ENCODE measurements at places on chromosomes 7 and 10.
A peak's percentile ranks its signal among the peaks of the same experiment; 100 is the strongest.

GRCh38 chr10:31515116-31515515 lies 196.1 kb downstream of the ZEB1 start:
- no peak for DNase-seq

DNA sequence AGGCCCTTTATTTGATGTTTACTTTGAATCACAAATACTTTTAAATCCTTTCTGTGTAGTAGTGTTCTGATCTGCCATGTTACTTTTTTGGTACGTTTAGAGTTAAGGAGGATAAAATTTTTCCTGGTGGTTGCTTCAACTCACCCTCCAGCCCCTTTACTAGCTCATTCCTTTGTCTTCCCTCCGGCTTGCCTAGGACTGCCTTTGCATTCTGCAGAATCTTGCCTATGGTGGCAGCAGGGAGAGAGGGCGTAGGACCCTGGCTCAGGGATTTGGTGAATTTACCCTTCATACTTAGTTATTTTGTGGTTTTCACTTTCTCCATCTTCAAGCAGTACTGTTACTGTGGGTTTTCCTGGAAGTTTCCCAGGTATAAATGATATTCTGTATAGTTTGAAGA lies 833.5 kb downstream of the XPNPEP1 start:
- no peak for DNase-seq

DNA sequence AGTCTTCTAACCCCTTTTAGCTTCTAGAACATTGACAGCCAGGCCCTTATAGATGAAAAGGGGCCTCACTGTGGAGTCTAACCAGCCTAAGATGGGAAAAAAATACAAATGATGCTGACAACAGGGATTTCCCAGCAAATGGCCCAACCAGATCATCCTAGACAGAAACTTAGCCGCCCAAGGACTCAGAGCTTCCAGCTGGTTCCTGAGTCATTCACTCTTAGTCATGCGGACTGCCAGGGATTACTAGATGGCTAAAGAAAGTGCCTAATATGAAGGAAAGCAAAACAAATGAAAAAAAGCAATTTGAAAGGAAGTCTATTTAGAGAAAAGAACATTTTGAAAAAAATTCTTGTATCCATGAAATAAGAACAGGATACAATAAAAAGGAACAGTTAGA lies 23.7 kb downstream of the TSPAN14 start:
- DNase-seq, result no peak

DNA sequence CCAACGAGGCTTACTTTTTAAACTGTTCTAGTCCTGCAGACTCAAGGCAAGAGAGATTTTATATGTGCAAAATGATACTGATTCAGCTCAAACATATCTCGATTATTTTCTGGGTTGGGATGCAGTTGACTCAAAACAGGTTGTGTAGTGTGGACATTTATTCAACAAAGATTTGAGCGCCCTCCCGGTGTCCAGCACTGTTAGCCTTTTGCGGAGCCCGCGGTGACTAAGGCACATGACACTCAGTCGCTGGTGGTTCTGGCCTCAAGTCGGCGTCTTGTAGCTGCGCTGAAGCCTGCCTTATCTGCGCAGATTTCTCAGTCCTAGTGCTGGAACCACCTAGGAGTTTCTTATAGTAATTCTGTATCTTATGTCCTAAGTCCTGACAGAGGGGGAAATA lies 938 bp upstream of the CADPS2 start:
- no peak for DNase-seq

DNA sequence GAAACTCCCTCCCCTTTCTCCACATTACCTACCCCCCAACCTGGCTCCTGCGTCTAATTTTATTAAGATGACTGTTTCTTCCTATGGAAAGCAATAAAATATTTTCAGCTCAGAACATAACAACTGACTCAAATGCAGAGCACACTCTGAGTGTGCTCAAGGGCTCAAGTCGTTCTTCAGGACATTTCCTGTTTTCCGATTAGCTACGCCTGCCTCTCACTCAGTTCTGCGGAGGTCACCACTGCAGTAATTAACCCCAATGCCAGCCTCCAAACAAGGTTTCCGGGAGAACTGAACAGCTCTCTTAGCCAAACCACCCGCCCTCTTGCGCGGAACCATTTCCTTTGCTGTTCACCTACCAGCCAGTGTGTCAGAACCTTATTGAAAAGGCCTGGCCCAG lies 19.3 kb downstream of the MYOF start:
- DNase-seq, result peak; percentile 50

DNA sequence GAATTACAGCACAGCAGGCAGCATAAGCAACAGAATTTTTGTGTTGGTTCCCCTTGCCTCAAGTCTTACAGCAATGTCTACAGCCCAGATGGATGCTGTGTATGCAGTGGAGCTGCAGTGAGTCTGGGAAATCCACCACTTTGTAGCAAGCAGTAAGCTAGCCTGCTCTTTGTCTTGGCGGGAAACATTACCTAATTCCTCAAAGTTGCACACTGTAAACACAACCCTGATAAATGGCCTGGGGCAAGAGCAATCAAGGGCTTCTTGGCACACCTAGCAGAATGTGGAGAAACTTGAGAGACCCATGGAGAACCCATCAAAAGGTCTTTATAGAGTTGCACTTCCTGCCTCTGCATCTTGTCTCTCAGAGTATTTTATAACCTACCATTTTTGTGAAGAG lies 102.0 kb upstream of the FOXP2 start:
- DNase-seq, result no peak

DNA sequence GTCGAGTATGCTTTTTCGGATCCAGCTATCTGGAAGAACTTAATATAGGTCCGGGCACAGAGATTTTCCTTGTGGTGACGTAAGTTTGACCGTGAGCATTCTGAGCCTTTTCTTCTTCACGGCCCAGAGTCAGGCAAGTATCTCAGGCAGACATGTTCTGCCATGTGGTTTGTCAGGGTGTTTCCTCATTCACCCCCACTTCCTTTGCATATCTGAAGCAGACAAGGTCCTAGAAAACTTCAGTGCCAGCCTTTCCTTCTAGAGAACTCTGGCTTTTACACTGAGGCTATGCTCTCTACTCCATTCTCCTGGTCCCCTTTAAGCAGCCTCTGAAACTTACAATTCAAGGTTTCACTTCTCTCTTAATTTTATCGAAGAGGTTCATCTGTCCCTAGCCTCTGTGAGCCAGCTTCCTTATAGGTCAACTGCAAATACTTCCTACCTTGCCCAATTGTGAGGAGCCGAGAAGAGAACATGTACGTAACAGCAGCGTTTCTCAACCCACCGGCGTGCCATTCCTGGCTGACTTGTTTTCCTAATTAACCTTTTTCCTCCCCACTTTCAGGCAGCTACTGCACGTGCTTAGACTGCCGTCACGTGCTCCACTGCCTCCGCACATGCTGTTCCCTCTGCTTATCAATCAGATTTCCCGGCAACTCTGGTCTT lies 47.3 kb downstream of the CDCA7L start:
- DNase-seq, result no peak

DNA sequence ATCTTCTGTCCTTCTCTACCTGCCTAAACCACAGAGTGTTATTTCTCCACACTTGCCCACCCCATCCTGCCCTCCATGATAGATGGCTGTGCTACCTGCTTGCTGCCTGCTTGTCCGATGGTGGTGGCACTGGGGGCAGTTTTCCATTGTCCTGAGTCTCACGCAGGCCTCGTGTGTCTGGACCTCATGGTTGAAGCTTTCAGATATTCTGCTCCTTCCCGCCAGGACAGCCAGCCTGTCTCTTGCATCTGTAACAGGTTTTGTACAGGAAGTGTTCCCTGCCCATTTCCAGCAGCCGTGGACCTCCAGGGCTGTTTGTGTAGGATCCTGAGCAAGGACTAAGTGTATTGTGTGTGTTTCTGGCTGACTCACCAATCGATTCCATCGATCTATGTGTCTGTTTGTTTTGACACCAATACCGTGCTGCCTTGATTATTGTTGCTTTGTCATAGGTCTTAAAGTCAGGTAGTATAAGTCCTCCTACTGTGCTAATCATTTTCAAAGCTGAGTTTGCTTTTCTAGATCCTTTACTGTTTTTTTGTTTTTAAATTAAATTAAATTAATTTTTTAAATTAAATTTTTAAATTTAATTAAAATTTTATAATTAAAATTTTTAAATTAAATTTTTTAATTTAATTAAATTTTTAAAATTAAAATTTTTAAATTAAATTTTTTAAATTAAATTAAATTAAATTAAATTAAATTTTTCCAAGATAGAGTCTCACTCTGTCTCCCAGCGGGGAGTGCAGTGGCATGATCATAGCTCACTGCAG lies 8.5 kb downstream of the IL15RA start:
- DNase-seq, result no peak

DNA sequence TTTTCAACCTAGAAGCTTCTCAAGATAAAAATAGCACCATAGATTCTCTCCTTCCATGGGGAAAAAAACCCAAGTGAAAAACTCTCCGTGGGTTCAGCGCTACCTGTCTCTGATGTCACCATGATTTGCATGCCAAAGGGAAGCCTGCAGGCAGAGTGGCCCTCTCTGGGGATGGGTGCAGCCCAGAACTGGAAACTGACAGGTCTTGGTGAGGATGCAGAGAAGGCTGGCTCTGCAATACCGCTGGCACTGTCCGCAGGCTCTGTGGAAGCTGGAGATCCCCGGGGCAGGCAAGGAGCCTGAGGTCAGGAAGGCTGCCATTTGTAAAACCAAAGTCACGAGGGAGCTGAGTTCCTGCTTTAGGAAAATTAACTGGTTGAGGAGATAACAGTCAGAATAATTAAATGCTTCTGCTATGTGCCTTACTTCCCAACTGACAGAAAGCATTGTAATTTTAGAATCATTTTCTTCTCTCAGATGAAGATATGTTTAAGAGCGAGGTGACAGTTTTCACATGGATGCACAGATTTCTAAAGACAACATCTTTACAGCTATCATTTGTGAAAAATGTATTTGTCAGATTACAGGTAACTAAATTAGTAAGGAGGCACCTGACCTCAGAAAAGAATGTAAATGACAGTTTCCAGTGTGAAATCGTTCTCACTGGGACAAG lies 731.5 kb upstream of the FZD8 start:
- no peak for DNase-seq

DNA sequence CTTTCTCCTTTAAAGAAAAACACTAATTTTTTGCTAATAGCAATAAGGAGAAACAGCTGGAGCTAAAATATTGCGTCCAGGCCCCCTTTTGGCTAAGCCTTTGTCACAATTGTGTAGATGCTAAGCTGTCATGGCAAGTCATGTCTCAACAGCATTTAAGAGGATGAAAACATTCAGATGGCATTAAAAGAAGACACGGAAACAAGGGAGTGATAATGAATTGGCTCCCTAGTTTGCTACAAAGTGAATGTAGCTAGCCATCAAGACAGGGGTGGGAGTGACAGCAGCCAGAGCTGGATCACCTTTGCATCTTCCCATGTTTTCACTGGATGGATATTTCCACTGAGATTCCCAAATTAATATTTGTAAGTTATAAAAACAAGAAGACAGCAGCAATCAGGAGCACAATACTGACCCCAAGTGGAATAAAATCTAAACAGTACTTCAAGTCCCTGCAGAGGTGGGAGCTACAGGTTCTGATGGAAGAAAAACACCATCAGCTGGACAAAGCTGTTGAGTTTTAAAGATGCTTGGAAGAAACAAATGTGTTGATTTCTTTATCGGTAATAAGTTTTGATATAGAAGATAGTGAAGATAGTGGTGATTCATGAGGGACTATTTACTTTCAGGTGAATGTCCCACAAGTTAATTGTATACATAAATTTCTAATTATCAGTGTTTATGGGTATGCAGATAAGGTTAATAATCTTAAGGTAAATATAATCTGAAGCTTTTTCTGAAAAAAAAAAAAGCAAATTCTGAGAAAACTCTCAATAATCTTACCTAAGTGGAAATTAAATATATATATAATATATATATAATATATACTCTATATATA lies 129.4 kb downstream of the SLC16A9 start:
- DNase-seq, result no peak

GRCh38 chr10:70191161-70191971 lies 21.1 kb upstream of the SAR1A start:
- no peak for DNase-seq

DNA sequence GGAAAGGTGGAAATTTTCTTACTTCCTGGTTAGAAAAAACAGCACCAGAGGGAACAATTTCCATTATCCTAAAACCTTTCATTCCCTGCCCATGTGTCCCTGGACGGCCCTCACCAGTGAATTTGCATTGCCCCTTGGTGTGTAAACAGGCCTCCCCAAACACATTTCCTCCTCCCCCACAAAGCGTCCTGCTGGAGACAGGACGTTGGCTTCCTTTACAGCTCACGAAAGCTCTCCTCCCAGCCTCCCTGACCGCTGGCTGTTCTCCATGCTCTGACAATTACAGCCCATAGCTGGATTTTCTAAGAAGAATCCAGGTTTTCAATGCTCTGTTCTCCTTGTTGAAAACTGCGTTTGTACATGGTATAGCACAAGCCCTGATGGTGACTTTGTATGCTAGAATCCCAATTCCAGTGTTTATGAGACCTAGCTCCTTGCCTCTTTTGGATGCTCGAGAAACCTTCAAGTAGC lies 724.2 kb upstream of the CELF2 start:
- DNase-seq, result no peak

GRCh38 chr7:29161231-29161630 lies 14.9 kb upstream of the CPVL start:
- no peak for DNase-seq

GRCh38 chr7:17158261-17158660 lies 140.2 kb upstream of the AHR start:
- DNase-seq, result no peak

GRCh38 chr10:132511121-132512051 lies 26.2 kb upstream of the INPP5A start:
- DNase-seq, result no peak

- DNase-seq, result no peak
These were observed 208.6 kb downstream of the ADAM12 start for GRCh38 chr10:126179637-126180036.

- no peak for DNase-seq
These were observed 75.2 kb downstream of the TNS3 start for GRCh38 chr7:47506382-47507339.

DNA sequence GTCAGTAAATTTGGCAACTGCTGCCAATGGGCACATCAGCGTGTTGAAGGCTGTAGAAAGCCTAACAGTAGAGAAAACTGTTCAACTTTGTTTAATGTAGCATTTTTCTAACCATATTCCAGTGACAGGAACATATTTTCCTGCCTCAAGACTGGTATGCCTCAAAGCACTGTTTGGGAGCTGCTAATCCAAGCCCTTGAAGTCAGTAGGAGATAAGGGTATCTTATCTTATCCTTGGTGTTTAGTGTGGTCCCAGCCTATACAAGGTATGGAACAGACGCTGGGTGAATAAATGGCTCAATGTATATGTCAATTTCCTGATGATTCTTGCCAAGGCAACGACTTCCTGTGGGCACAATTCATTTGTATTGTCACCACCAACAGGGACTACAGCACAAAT lies 97.5 kb upstream of the CREB5 start:
- DNase-seq, result no peak

- DNase-seq, result no peak
These were observed 120.0 kb downstream of the SEC23IP start for GRCh38 chr10:120012566-120012965.

GRCh38 chr7:44152971-44153947 lies 12.1 kb upstream of the MYL7 start:
- no peak for DNase-seq

DNA sequence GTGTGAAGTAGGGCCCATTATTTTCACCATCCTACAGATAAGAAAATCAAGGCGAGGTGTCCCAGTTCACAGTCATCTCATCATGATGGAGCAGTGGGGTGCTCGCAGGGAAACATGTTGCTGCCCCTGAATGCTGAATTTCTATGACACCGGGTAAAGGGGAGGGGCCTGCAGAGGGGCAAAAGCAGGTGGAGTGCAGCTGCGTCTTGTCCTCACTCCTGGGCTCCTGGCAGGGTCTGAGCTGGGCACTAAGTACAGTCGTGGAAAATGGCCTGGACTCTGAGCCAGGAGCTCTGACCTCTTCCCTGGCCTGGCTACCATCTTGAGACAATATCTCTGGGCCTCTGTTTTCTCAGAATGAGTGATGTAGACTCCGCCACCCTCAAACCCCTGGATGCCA lies 253.1 kb upstream of the PITRM1 start:
- DNase-seq, result no peak
